ENCODE measurements at places on chromosomes 7 and 10. TPM values are rescaled to one million over a fixed set of nuclear protein-coding genes. Genes with fewer than 3 reads are reported as not detected.

DNA sequence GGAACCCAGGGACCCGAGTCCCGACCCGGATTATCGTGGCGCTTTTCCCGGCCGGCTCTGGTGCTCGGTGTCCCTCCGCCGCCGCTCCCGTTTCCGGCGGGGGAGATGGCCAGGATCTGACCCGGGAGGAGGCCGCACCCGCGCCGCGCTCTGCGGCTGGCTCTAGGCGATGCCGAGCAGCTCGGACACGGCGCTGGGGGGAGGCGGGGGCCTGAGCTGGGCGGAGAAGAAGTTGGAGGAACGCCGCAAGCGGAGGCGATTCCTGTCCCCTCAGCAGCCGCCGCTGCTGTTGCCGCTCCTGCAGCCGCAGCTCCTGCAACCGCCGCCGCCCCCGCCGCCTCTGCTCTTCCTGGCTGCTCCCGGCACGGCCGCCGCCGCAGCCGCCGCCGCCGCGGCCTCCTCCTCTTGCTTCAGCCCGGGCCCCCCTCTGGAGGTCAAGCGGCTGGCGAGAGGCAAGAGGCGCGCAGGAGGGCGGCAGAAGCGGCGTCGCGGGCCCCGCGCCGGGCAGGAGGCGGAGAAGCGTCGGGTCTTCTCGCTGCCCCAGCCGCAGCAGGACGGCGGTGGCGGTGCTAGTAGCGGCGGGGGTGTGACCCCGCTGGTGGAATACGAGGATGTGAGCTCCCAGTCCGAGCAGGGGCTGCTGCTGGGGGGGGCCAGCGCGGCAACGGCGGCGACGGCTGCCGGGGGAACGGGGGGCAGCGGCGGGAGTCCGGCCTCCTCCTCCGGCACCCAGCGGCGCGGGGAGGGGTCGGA lies 593 bp downstream of the CDK13 start:
- no peak for DNase-seq

Gene ATOH7
- polyA plus RNA-seq, result 0.06 TPM

Gene MICALL2
- polyA plus RNA-seq, result 40.0 TPM

Gene CDK14
- polyA plus RNA-seq, result 8.8 TPM

- no peak for DNase-seq
Measured at GRCh38 chr7:68964060-68964459, 634.2 kb upstream of the AUTS2 start.

Gene ICA1
- 8.3 TPM for polyA plus RNA-seq

Gene PRKG1
- 17.1 TPM for polyA plus RNA-seq

DNA sequence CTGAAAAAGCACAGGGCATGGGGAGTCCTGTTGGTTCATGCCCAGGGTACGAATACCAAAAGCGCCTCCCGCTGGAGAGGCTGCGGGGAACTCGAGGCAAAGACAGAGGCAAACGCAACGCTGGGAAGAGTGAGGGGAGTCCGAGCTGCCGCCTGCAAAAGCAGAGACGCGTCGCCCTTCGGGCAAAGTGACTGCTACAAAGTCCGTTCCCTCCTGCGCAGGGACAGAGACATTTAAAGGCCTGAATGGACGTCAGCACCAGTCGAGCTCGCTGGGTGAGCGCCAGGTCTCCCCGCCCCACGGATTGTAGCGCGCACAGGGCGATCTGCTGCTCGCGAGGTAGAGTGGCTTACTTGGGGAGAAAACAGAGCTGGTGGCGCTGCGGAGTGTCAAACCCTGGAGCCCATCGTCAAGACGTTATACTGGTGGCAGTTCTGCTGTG lies 732.8 kb downstream of the ZWINT start:
- DNase-seq, result no peak

- no peak for DNase-seq
Measured at GRCh38 chr10:93368210-93368609, 113.9 kb downstream of the MYOF start.

Gene TMEM225B
- polyA plus RNA-seq, result 1.1 TPM

Gene AKR1C4
- 0.09 TPM for polyA plus RNA-seq

Gene UCN3
- not detected for polyA plus RNA-seq

GRCh38 chr10:115606741-115607140 lies 513.6 kb downstream of the ATRNL1 start:
- no peak for DNase-seq

Gene SKIDA1
- 0.61 TPM for polyA plus RNA-seq

GRCh38 chr10:110433740-110434139 lies 64.0 kb upstream of the DUSP5 start:
- no peak for DNase-seq

Gene SSC4D
- polyA plus RNA-seq, result 0.68 TPM

DNA sequence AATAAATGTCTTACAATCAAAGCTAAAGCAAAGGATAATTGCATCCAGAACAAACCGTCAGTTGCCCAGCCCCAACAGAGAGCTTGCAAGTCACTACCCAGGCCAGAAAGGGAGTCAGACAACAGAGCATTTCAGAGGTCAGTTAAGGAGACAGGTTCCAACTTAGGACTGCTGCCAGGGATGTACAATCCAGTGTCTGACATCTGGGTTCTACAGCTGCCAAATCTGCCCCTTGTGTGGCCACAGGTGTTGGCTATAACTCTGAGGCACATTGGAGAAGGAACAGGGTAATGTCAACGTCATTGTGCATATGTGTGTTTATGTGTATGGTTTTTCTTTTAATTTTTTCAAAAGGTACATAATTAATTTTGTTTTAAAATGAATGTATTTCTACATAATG lies 85.2 kb upstream of the GLCCI1 start:
- DNase-seq, result no peak

GRCh38 chr10:16814012-16814411 lies 3.2 kb downstream of the RSU1 start:
- DNase-seq, result no peak

Gene PIP4K2A
- 29.1 TPM for polyA plus RNA-seq

Gene OR2A5
- polyA plus RNA-seq, result not detected

GRCh38 chr10:124677749-124678556 lies 66.2 kb downstream of the FAM53B start:
- DNase-seq, result no peak

DNA sequence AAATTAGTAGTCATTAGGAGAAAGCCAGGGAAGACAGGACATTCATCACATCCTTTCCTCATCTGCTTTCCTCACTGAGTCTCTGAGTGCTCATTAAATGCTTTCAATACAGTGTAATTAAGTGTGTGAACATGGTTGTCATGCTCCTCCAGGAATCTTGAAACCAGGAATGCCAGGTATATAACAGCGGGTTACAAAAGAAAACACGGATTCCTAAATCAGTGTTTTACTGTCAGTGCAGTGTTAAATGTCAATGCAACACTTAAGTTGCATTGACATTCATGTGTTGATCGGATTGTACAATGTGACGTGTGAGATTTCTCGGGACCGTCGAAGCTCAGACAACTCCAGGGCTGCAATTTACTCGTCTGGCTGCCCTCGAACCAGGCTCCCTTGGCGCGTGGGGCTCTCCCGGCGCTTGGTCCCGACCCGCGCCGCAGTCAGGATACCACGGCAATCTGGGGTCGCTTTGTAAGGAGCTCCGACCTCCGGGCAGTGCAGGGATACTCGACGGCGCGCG lies 455 bp upstream of the SPAG6 start:
- DNase-seq, result no peak

Gene ANKRD22
- 3.4 TPM for polyA plus RNA-seq

DNA sequence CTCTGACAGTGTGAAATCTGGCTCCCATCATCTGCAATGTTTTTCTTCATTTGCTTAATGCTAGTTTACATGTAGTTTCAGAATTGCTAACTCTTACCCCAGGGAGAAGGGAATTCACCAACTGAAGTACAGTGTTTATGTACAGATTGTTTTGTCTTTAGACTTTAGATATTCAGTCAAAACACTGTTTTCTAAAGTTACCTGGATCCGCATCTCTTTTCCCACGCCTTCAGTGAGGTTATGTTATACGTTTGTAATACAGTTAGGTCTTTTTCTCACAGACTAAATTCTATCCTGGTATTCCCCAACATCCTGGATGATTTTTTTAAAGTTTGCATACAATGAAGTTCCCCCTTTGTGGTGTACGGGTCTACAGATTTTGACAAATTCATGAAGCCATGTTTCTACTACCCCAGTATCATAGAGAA lies 3.2 kb upstream of the LYZL1 start:
- no peak for DNase-seq
